ENCODE measurements at places on chromosomes 3 and 15. TPM values are rescaled to one million over a fixed set of nuclear protein-coding genes. Genes with fewer than 3 reads are reported as not detected.

The SCAANT1 gene
- not detected for total RNA-seq

The RBP2 gene
- not detected for total RNA-seq

The GJD2 gene
- total RNA-seq, result not detected

The CCR8 gene
- total RNA-seq, result not detected

The ACP3 gene
- total RNA-seq, result not detected

GRCh38 chr3:133487920-133488540 lies 85.5 kb upstream of the CDV3 start:
- DNase-seq, result no peak

- DNase-seq, result no peak
Observed at GRCh38 chr3:133948131-133948810, 52.6 kb upstream of the RAB6B start.

DNA sequence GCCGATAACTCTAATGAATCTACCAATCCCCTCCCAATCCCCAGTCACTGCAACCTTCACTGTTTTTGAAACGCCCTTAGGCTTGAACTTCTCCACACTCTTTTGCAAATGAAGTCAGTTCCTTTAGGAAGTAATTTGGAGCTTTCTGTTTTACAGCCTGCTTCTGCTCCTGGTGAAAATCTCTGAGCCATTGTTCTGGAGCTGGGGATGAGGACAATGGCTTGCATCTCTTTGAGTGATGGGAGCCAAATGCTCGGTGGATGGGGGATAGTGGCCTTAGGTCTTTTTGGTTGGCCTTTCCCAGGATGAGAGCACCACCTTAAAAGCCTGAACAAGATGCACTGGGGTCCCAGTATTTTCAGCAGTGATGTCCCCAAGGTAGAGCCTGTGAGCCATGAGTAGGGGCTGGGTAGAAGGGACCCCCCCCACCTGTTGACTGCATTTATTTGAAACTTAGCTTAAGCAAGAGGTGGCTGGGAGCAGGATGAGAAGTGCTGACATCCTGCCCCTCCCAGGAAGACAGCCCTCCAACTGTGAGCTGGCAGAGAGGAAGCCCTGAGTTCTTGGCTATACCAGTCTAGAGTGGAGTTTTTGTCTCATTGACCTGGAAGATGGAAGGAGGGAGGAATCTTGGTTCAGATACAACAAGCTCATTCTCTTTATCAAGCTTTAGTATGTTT lies 7.6 kb upstream of the MYO5C start:
- DNase-seq, result no peak

GRCh38 chr15:101088788-101089578 lies 162.9 kb downstream of the CHSY1 start:
- no peak for DNase-seq
